ENCODE measurements at places on chromosomes 5 and 9.

GRCh38 chr5:133256276-133256675 is 204.5 kb downstream of the HSPA4 start:
- DNase-seq: no peak
- no peak overlapping the region for H3K4me3 ChIP-seq
- no peaks in the 10 kb centered on the region for H3K36me3 ChIP-seq
- no peaks in the 10 kb centered on the region for H3K4me1 ChIP-seq

- H3K27me3 ChIP-seq: no peaks in the 10 kb centered on the region
- peaks cover 74% of the 10 kb centered on the region for H3K36me3 ChIP-seq
- H3K27ac ChIP-seq: no peak overlapping the region
- H3K4me3 ChIP-seq: no peak overlapping the region
- no peak for DNase-seq
Observed at GRCh38 chr5:149338364-149338763, 6.9 kb upstream of the GRPEL2 start.

DNA sequence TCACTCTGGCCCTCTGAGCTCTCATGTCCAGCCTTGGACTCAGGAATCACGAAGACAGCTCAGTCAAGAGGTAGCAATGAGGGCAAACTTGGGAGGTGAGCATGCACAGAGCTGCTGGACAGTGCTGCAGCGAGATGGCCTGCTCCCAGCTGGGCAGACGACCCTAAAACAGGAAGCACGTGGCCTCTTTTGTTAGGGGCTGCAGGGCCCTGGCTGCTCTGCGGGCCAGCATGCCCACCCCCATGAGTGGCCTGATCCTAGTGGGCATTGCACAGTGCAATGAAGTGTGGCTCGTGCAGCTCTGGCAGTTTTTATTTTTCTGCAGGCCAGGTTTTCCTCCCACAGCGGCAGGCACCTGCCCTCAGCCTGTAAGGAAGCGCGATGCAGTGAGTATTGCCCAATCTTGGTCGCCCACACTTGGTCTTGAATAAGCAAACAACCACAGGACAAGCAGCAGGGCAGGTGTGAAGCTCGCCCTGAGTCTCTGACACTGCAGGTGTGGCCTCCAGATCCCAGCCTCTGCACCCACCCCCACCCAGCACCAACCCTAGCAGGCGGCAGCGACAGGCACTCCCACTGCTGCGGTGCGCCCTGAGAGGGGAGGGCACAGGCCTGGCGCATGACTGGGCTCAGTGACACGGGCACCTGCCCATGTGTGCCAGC is 60.8 kb downstream of the SEMA4D start:
- no peak for DNase-seq
- no peak overlapping the region for H3K27ac ChIP-seq
- no peaks in the 10 kb centered on the region for H3K36me3 ChIP-seq
- peaks cover 36% of the 10 kb centered on the region for H3K4me1 ChIP-seq

GRCh38 chr9:23669776-23670175 is 156.3 kb downstream of the ELAVL2 start:
- DNase-seq: no peak
- no peak overlapping the region for H3K27ac ChIP-seq
- H3K4me1 ChIP-seq: no peaks in the 10 kb centered on the region
- H3K4me3 ChIP-seq: no peak overlapping the region
- H3K36me3 ChIP-seq: no peaks in the 10 kb centered on the region

DNA sequence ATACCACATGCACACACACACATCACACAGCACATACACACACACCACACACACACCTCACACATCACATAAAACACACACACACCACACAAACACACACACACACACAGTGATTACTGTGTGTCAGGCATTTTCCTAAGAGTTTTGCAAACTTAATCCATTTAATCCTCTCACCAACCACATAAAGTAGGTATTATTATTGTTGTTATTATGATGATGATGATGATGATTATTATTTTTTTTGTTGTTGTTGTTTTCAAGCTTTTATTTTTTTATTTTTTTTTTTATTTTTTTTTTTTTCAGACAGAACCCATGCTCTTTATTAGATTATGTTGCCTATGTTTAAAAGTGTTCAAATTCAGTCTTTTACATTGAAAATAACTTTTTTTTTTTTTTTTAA is 31.5 kb downstream of the JADE2 start:
- no peak overlapping the region for H3K27ac ChIP-seq
- no peak for DNase-seq
- H3K4me3 ChIP-seq: no peak overlapping the region
- peaks cover 31% of the 10 kb centered on the region for H3K36me3 ChIP-seq
- H3K27me3 ChIP-seq: no peaks in the 10 kb centered on the region

DNA sequence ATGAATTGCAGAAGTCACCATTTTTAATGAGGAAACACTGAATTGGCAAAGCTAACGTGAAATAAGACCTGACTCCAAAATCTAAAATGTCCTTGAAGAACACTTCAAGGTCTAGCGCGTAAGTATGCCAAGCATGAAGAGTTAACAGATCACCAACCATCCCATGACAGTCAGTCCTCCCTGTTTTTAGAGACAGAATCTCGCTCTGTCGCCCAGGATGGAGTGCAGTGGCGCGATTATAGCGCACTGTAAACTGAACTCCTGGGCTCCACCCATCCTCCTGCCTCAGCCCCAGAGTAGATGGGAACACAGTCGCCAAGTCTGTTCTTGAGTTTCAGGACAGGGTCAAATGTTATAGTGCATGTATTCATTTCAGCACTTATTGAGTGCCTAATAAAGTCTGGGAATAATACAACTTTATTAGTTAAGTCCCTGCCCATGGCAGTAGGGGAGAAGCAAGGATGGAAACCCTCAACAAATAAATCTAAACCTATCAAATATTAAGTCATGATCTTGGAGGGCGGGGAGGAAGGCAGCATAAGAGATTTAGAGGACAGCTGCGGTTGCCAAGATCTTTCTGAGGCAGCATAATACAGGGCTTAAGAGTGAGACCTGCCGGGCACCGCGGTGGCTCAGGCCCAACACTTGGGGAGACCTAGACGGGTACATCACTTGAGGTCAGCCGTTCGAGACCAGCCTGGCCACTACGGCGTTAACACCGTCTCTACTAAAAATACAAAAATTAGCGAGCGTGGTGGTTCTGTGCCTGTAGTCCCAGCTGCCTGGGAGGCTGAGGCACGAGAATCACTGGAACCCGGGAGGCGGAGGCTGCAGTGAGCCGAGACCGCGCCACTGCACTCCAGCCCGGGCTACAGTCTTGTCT is 1.1 kb downstream of the ATPSCKMT start:
- no peak for DNase-seq
- H3K27me3 ChIP-seq: no peaks in the 10 kb centered on the region
- H3K27ac ChIP-seq: peak overlapping the region; percentile 95
- H3K4me3 ChIP-seq: peak overlapping the region; percentile 99
- H3K4me1 ChIP-seq: peaks cover 25% of the 10 kb centered on the region

DNA sequence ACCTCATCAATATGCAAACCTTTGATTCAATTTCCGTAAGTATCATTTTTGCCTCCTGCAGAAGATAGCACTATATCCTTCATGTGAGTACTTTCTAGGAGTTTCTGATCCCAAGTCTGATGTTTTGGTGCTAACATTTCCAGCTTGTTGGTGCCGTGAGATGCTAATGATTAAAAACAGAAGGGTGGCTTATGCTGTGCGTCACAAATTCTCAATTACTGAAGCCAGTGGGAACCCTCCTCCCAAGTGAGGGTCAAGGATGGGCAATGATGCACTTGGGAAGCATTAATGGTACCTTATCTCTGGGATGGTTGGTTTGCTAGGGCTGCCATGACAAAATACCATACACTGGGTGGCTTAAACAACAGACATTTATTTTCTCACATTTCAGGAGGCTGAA is 123.0 kb downstream of the FOXD1 start:
- H3K27ac ChIP-seq: no peak overlapping the region
- no peaks in the 10 kb centered on the region for H3K4me1 ChIP-seq
- no peak for DNase-seq

- DNase-seq: no peak
- no peak overlapping the region for H3K4me3 ChIP-seq
Observed at GRCh38 chr5:127400946-127401670, 110.5 kb downstream of the MEGF10 start.

DNA sequence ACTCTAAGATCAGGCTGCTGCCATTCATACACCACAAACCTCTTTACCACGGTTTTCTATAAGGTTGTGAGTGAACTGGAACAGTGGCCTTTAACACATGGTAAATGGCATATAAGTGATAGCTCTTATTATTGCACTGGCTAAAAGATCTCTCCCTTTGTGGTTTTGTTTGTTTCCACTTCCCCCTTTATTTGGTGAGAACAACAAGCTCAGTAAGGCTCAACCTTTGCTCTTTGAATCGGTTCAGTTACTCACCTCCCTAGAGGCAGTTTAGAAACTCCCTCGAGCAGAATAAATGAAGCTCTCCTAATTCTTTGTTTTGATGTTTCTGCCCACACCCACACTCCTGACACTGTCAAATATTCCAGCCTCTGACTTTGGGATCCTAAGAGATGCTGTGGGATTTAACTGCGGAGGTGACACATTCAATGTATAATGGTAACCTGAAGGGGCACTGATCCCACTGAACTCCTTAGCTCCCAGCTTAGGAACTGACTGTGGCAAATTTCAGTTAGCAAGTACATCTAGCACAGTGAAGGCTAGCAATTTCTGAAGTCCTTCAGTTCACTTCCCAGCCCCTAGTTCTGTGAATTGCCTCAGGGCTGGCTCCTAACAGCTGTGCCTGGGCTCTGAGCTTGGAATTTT is 22.5 kb upstream of the RAD23B start:
- no peaks in the 10 kb centered on the region for H3K4me1 ChIP-seq
- H3K36me3 ChIP-seq: no peaks in the 10 kb centered on the region
- H3K27ac ChIP-seq: no peak overlapping the region
- no peak overlapping the region for H3K4me3 ChIP-seq
- DNase-seq: no peak

GRCh38 chr5:181167814-181168488 is 20.6 kb downstream of the OR2V2 start:
- H3K4me1 ChIP-seq: peaks cover 8% of the 10 kb centered on the region
- no peaks in the 10 kb centered on the region for H3K36me3 ChIP-seq
- no peak overlapping the region for H3K4me3 ChIP-seq
- H3K27me3 ChIP-seq: peaks cover 12% of the 10 kb centered on the region

DNA sequence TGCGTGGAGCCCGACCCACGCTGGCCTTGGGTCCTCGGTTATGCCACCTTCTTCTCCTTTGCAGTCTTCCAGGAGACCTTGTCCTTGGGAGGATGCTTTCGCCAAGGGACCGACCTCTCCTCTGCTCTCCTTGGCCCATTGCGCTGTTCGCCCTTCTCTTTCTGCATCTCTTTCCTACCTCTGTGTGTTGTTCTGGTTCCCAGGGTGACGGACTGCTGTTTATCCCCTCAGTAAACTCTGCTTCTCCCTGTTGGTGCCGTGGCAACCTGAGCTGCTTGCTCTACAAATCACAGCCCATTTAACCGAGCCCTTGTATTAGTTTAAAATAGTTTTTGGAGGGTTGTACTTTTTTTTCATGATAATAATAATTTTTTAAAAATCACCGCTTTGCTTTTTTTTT is 97.9 kb downstream of the DAPK1 start:
- no peak overlapping the region for H3K4me3 ChIP-seq
- H3K36me3 ChIP-seq: no peaks in the 10 kb centered on the region
- no peak for DNase-seq
- H3K27ac ChIP-seq: no peak overlapping the region
- peaks cover 74% of the 10 kb centered on the region for H3K4me1 ChIP-seq
- no peaks in the 10 kb centered on the region for H3K27me3 ChIP-seq

DNA sequence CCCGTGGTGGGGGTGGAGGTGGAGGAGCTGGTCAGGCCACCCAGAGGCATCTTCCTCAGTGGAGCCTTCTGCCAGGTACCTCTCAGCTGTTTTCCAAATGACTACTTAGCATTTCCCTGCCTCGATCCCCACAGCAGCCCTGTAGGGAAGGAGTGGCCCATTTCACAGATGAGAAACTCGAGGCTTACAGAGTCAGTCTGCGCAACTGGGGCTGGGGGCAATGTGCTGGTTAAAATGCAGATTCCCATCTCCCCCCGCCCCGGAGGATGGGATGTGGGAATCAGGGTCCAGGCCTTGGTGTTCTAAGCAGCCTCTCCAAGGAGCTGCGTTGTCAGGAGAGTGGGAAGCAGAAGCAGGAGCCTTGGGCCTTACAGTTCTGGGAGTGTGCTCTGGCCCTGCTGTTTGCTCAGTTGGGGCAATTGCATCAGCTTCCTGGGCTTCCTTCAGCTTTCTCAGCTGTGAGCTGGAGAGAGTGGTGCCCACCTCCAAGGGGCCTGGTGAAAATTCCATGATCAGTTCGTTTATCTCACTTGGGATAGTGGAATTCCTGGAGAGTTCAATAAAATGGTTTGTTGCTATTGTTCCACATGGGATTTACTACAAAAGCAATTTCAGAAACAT is 19.4 kb downstream of the ERGIC1 start:
- H3K27ac ChIP-seq: peak overlapping the region; percentile 85
- H3K27me3 ChIP-seq: no peaks in the 10 kb centered on the region
- H3K4me1 ChIP-seq: peaks cover 2% of the 10 kb centered on the region
- no peak overlapping the region for H3K4me3 ChIP-seq
- no peak for DNase-seq

- H3K27ac ChIP-seq: no peak overlapping the region
- no peak overlapping the region for H3K4me3 ChIP-seq
Observed at GRCh38 chr5:60822285-60822556, 21.8 kb downstream of the ELOVL7 start.

DNA sequence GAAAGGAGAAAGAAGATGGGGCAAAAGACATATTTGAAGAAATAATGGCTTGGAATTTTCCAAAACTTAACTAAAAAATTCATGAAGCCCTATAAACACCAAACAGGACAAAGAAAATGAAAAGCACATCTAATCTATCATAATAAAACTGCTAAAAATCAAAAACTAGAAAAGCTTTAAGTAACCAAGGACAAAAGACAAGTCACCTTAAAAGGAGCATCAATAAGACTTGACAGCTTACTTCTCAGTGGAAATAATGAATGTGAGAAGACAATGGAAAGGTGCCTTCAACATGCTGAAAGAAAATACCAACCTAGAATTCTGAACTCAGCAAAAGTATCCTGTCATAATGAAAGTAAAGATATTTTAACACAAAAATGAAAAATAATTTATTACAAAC is 27.0 kb downstream of the GTF3C4 start:
- H3K27me3 ChIP-seq: no peaks in the 10 kb centered on the region
- DNase-seq: no peak
- H3K4me3 ChIP-seq: no peak overlapping the region
- H3K36me3 ChIP-seq: no peaks in the 10 kb centered on the region
- no peaks in the 10 kb centered on the region for H3K4me1 ChIP-seq

DNA sequence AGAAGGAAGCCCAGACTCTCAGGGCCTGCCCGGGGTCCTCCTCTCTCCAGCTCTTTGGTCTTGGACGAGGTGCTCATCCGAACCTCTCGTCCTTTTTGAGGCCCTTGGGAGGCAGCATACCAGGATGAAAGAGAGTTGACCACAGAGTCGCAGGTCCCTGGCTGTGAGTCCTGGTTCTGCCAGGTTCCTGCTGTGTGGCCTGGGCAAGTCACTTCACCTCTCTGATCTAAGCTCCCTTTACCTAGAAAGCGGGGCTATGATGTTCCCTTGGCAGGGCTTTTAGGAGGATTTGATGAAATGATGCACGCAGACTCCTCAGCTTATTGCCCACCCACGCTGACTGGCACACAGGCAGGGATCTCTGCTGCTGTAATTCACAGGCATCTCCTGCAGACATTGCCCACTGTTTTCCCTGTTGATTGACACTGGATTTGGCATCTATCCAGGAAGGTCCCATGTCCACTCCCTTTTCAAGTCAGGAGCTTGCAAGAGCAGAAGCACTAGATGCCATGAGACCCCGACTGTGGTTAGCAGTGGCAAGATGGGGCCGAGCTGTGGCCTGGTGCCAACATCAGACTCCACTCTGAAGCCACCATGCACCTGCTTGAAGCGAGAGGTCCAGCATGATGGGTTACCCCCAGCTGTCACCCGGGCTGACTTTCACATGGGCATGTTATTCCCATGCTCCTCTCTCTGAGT is 71.5 kb downstream of the MACROH2A1 start:
- H3K4me1 ChIP-seq: no peaks in the 10 kb centered on the region
- H3K4me3 ChIP-seq: no peak overlapping the region
- H3K27me3 ChIP-seq: no peaks in the 10 kb centered on the region
- no peak overlapping the region for H3K27ac ChIP-seq
